ENCODE measurements at places on chromosomes 16 and 17.
A peak's percentile ranks its signal among the peaks of the same experiment; 100 is the strongest.

- DNase-seq = no peak
Observed at GRCh38 chr16:84617041-84617790, 662 bp downstream of the COTL1 start.

DNA sequence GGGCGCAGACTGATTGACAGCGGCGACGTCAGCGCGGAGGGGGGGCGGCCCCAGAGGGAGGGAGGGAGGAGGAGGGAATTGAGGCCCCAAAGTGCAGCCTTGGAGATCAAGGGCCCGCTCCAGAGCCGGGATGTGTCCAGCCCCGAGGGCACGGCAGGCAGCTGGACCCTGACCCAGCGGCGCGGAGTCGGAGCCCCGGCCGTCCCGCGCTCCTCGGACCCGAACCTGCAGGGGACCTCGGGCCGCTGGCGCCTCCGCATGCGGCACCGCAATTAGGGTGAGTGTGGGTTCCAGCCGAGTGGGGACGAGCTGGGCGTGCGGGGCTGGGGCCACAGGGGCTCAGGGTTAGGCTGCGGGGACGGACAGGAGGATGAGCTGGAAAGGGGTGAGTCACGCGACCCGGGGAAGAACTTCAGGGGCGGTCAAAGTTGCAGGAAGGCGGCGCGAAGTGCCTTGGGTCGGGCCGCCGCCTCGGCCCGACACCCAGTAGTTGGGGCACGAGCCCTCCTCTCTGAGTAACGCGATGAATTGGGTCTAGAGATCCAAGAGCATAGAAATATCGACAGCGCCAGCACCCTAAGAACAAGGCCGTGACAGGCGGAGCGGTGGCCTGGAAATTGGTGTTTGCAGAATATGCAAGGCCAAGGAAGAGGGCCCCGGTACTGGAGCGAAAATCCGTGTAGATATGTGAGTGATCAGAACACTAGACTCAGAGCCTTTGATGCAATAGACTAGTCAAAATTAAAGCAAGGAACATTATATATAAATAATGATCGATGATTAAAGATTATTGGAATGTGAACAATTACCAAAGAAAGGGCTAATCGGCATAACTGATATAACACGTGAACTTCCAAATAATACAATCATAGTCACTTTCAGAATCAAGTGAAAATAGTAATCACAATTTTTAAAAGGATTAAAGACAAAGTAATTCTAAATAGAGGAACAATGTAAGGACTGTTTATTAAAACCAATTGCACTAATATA is at the start of gene TBX4:
TSS of gene TBX4 (plus strand) at position 122 of the 990 bp plus-strand sequence. CDS start 4,069 bp downstream, outside the sequence.
- no peak for DNase-seq

GRCh38 chr16:51184702-51185433 is 33.8 kb upstream of the SALL1 start:
- DNase-seq = peak; percentile 6

DNA sequence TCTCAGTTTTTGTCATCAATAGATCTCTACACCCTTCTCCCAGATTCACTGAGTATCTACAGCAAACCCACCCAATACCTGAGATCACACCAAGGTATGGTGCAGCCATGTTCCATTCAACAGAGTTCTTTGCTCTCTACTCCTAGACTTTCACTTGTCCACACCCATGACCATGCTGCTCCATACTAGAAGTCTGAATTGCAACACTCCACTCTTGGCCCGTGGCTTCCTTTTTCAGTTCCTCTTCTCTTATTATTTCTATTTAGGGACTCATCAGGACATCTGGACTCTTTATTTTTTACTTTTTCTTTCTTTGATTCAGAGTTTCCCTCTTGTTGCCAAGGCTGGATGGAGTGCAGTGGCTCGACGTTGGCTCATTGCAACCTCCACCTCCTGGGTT is 37.1 kb downstream of the YWHAE start:
- no peak for DNase-seq

DNA sequence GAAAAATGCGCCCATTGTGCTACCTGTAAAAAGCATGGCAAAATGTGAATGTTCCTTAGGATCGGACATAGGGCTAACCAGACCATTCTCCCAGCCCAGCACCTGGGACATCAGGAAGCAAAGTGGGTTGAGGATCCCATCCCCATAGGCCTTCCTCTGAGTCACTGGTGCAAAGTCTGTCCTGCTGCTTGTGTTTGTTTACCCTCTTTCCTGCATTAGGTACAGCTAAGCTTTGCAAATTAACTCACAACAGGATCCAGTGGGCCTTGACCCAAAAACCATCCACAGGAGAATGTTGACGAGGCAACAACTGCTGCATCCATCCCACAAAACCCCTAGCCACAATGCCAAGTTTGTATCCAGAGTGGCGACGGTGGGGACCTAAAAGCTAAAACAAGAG is 106.2 kb downstream of the GRIN2A start:
- no peak for DNase-seq
